ENCODE measurements at places on chromosomes 2 and 18. TPM values are rescaled to one million over a fixed set of nuclear protein-coding genes. Genes with fewer than 3 reads are reported as not detected.

The CPO gene
- total RNA-seq: not detected

The SCN3A gene
- not detected for total RNA-seq

The CHRNG gene
- not detected for total RNA-seq

The TRAPPC12 gene
- total RNA-seq: 35.1 TPM

The PRKAG3 gene
- not detected for total RNA-seq

The DUSP19 gene
- total RNA-seq: not detected

The FEV gene
- not detected for total RNA-seq

The COL4A4 gene
- total RNA-seq: not detected

The TSPYL6 gene
- not detected for total RNA-seq

The RALB gene
- 3.2 TPM for total RNA-seq

The CLEC4F gene
- total RNA-seq: not detected

The RIT2 gene
- total RNA-seq: not detected

The LYG2 gene
- not detected for total RNA-seq

The IL1F10 gene
- not detected for total RNA-seq

The LYG1 gene
- total RNA-seq: 0.81 TPM

The RBBP8 gene
- total RNA-seq: 4.0 TPM

The MYO3B gene
- not detected for total RNA-seq

The FOXI3 gene
- not detected for total RNA-seq

The ABCG5 gene
- total RNA-seq: not detected

The KANSL1L gene
- 4.7 TPM for total RNA-seq

The CTLA4 gene
- total RNA-seq: 10.2 TPM

The C2orf15 gene
- total RNA-seq: 1.8 TPM

The PROM2 gene
- 0.11 TPM for total RNA-seq

The STAT4 gene
- 136 TPM for total RNA-seq

The MGAT5 gene
- 52.9 TPM for total RNA-seq

The IL1B gene
- total RNA-seq: not detected

The TUBA3E gene
- total RNA-seq: not detected

The UGT1A8 gene
- total RNA-seq: not detected

The NTSR2 gene
- total RNA-seq: not detected

The LRRC30 gene
- total RNA-seq: not detected

The SPP2 gene
- not detected for total RNA-seq

The EHBP1 gene
- total RNA-seq: 16.7 TPM

The RBFA gene
- 10.4 TPM for total RNA-seq

The CTAGE1 gene
- not detected for total RNA-seq

The MYO5B gene
- total RNA-seq: not detected

The HIBCH gene
- 5.8 TPM for total RNA-seq

The DSG4 gene
- total RNA-seq: not detected

The DCDC2C gene
- total RNA-seq: not detected

The DIS3L2 gene
- 46.9 TPM for total RNA-seq

The STPG4 gene
- total RNA-seq: 0.39 TPM

The GPR35 gene
- 17.5 TPM for total RNA-seq

The EVX2 gene
- not detected for total RNA-seq

The SCYGR4 gene
- total RNA-seq: not detected
